Osteocyte (in vitro differentiated cells): ENCODE measurements at places on chromosomes 13 and 19. TPM values are rescaled to one million over a fixed set of nuclear protein-coding genes. Genes with fewer than 3 reads are reported as not detected.

DNA sequence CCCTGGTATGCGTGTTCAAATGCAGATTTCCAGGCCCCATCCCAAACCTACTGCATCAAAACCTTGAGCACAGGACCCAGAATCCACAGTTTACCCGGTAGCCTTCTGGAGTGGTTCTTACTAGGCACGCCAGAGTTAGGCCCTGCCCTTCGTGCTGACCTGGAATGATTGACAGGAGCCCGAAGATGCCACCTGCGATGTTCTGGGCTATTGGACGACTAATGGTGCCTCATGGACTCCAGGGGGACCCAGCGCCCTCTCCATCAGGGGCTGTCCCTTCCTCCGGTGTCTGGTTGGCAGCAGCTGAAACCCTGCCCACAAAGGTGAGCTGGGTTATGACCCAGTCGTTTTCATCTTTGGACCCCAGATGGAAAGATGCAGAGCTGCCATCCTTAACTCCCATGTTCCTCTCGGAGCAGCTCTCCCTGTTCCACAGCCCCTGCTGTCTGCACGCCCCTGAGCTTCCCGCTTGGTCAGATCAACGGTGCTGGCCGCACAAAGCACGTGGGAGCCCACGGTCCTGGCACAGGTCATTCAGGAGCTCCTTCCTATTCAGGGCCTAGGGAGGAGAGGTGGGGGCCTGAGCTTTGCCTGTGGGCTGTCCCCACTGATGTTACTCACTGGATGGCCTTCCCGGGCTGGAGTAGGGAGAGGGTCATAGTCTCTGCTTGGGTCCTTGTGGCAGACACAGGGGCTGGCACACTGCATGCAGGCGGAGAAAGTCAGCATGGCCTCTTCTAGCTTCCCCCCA is 65.8 kb downstream of the GPR12 start:
- no peak overlapping the region for H3K4me3 ChIP-seq
- H3K36me3 ChIP-seq: peaks cover 18% of the 10 kb centered on the region
- peak; percentile 71 for DNase-seq
- H3K27me3 ChIP-seq: peaks cover 2% of the 10 kb centered on the region
- peaks cover 4% of the 10 kb centered on the region for H3K4me1 ChIP-seq

The ZNF728 gene
- total RNA-seq: not detected in 2 replicates

- H3K27me3 ChIP-seq: peaks cover 63% of the 10 kb centered on the region
- H3K4me3 ChIP-seq: peak overlapping the region; percentile 72
- peaks cover 47% of the 10 kb centered on the region for H3K4me1 ChIP-seq
- no peak overlapping the region for H3K27ac ChIP-seq
- DNase-seq: no peak
- peaks cover 4% of the 10 kb centered on the region for H3K36me3 ChIP-seq
These were observed 664 bp downstream of the ICAM5 start for GRCh38 chr19:10290357-10290875.

The ATP12A gene
- not detected in 2 replicates for total RNA-seq

DNA sequence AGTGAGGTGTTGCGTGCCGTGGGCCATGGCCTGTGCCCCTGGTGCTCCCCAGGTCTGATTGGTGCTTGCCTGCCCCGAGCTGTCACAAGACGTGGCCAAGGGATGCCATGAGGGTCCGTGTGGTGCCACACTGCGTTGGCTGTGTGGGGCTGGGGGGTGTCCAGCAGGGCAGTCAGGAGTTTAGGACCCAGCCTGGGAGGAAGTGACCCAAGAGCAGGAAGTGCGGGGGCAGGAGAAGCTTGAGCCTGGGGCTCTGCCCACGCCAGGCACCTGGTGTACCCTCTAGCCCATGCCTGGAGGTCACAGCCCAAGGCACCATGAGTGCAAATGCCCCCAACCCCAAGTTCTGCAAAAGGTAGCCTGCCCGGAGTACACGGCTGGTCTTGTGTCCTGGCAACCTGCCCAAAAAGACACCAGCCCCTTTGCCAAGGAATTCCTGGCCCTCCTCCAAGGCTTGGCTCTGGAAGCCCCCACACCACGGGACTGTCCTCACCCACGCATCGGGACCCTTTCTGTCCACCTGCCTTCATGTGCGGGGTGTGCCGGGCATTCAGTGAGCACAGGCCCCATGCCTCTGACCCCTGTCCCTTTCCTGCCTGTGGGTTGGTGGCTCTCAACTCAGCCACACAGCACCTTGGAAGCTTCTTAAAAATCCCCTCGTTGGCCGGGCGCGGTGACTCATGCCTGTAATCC is 24.9 kb downstream of the MPND start:
- H3K36me3 ChIP-seq: peaks cover 2% of the 10 kb centered on the region
- H3K4me1 ChIP-seq: peaks cover 52% of the 10 kb centered on the region
- H3K4me3 ChIP-seq: no peak overlapping the region
- H3K27ac ChIP-seq: peak overlapping the region; percentile 62

DNA sequence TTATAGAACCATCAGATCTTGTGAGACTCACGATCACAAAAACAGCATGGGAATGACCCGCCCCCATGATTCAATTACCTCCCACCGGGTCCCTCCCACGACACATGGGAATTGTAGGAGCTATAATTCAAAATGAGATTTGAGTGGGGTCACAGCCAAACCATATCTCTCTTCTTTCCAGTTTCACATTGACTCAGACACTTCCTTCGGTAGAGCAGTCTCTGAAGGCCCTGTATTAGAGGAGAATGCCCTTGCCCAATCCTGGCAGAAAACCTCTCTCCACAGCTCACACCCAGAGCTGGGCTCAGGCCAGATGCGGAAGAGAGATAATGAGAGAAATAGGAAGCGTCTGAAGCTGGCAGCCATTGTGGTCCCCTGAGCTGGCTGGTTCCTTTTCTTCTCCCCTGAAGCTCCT is 72.4 kb upstream of the CLDN10 start:
- H3K27me3 ChIP-seq: peaks cover 13% of the 10 kb centered on the region
- no peak for DNase-seq
- no peak overlapping the region for H3K4me3 ChIP-seq
- H3K36me3 ChIP-seq: no peaks in the 10 kb centered on the region
- H3K4me1 ChIP-seq: peaks cover 4% of the 10 kb centered on the region
- no peak overlapping the region for H3K27ac ChIP-seq

DNA sequence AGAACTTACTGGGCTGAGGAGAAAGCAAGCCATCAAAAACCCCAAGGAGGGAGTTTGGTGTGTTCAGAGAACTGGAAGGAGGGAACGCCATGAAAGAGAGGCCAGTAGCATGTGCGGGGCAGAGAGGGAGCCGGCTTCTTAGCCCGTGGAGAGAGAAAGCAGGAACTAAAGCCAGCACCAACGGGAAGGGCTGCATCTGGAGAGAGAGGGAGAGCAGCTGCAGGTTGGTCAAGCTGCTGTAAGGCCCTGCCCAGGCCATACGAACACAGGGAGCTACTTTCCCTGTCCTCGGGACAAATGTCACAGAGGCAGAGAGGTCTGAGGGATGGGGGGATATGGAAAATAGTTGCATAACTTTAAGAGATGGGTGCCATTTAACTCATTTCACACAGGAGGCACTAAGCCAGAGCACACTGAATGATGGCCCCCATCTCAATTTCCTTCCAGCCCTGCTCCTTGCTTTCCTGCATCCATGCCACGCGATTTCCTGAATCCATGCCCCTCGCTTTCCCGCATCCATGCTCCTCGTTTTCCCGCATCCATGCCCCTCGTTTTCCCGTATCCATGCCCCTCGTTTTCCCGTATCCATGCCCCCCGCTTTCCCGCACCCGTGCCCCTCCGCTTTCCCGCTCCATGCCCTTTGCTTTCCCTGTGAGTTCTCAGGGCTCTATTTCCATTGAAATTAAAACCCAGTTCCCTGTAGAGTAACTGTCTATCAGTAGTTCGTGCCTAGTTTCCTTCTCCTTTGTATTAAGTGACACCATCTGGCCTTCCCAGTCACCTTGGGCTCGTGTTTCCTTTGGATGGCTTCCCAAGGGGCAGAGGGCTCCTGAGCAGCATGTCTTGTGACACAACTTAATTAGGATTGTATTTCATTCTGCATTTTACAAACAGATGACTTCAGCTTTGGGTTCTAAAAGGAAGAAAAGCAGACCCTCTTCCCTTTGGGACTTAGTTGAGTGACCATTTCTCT is 31.5 kb upstream of the TPT1 start:
- H3K4me1 ChIP-seq: peaks cover 50% of the 10 kb centered on the region
- no peaks in the 10 kb centered on the region for H3K27me3 ChIP-seq
- peaks cover 12% of the 10 kb centered on the region for H3K36me3 ChIP-seq
- peak overlapping the region; percentile 53 for H3K27ac ChIP-seq

The BRME1 gene
- 3.7 and 4.1 TPM in 2 replicates for total RNA-seq

The CBY2 gene
- not detected in 2 replicates for total RNA-seq

- no peak overlapping the region for H3K27ac ChIP-seq
- no peaks in the 10 kb centered on the region for H3K36me3 ChIP-seq
- no peak overlapping the region for H3K4me3 ChIP-seq
- no peak for DNase-seq
These were observed 11.4 kb downstream of the EPHX3 start for GRCh38 chr19:15220833-15221232.

DNA sequence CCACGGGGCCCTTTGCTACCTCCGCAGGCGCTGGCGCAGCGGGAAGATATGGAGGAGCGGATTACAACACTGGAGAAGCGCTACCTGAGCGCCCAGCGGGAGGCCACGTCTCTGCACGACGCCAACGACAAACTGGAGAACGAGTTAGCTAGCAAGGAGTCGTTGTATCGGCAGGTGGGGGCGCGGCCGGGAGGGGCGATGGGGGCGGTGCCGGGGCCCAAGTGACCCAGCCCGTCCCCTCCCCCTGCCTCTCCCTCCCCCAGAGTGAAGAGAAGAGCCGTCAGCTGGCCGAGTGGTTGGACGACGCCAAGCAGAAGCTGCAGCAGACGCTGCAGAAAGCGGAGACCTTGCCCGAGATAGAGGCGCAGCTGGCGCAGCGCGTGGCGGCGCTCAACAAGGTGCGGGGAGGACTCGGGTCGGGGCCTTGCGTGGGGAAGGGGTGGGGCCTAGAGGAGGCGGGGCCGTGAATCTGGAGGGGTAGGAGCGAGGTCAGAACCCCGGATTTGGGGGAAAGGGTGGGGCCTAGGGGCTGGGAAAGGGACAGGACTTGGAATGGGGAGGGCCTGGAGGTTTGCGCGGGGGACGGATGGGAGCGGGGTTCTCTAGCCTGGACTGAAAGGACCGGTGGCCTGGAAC is 13.7 kb downstream of the PPFIA3 start:
- no peaks in the 10 kb centered on the region for H3K36me3 ChIP-seq
- no peak overlapping the region for H3K4me3 ChIP-seq
- H3K27me3 ChIP-seq: no peaks in the 10 kb centered on the region
- peaks cover 13% of the 10 kb centered on the region for H3K4me1 ChIP-seq

- no peak overlapping the region for H3K27ac ChIP-seq
- H3K4me1 ChIP-seq: peaks cover 8% of the 10 kb centered on the region
These were observed 5.9 kb upstream of the TRAPPC2B start for GRCh38 chr19:57357406-57357805.

GRCh38 chr13:32905063-32905863 is 111.0 kb upstream of the KL start:
- H3K27ac ChIP-seq: no peak overlapping the region
- no peak overlapping the region for H3K4me3 ChIP-seq
- no peaks in the 10 kb centered on the region for H3K36me3 ChIP-seq
- H3K27me3 ChIP-seq: peaks cover 3% of the 10 kb centered on the region

GRCh38 chr13:103044056-103044455 is 22.2 kb downstream of the SLC10A2 start:
- H3K27ac ChIP-seq: no peak overlapping the region
- no peaks in the 10 kb centered on the region for H3K36me3 ChIP-seq
- no peak for DNase-seq

GRCh38 chr19:27972291-27973040 is 1240.5 kb downstream of the UQCRFS1 start:
- H3K36me3 ChIP-seq: no peaks in the 10 kb centered on the region
- H3K4me1 ChIP-seq: peaks cover 25% of the 10 kb centered on the region
- H3K4me3 ChIP-seq: no peak overlapping the region

- H3K4me3 ChIP-seq: peak overlapping the region; percentile 91
- no peak for DNase-seq
- peaks cover 35% of the 10 kb centered on the region for H3K4me1 ChIP-seq
- peaks cover 10% of the 10 kb centered on the region for H3K36me3 ChIP-seq
- H3K27me3 ChIP-seq: no peaks in the 10 kb centered on the region
- peak overlapping the region; percentile 69 for H3K27ac ChIP-seq
These were observed 1.4 kb downstream of the FZR1 start for GRCh38 chr19:3507371-3508120.

The IGFL3 gene
- not detected in 2 replicates for total RNA-seq

DNA sequence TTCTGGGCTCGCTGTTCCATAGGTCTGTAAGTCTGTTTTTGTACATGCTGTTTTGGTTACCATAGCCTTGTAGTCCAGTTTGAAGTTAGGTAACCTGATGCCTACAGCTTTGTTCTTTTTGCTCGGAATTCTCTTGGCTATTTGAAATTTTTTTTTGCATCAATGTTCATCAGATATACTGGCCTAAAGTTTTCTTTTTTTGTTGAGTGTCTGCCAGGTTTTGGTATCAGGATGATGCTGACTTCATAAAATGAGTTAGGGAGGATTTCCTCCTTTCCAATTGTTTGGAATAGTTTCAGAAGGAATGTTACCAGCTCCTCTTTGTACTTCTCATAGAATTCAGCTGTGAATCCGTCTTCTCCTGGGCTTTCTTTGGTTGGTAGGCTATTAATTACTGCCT is 397.8 kb upstream of the HTR2A start:
- peaks cover 5% of the 10 kb centered on the region for H3K27me3 ChIP-seq
- no peak overlapping the region for H3K4me3 ChIP-seq
- H3K4me1 ChIP-seq: no peaks in the 10 kb centered on the region
- no peak for DNase-seq
- H3K36me3 ChIP-seq: no peaks in the 10 kb centered on the region

DNA sequence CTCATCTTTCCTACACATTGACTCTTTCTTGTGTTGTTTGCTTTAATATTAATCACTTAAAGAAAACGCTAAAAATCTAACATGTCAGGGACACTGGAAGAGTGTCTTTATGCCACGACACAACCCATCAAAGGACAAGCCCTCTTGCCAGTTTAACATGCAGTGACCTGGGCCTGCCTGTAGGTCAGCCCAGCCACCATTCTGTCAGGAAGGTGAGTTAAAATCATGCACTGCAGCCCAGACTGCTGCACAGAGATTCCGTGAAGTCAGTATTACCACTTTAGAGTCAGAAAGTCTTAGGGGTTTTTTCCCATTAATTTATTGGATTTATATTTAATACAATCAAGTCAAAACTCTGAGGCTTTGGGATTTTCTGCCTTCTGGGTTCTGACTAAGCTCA is 58.0 kb downstream of the TNFRSF19 start:
- H3K4me3 ChIP-seq: no peak overlapping the region
- H3K36me3 ChIP-seq: no peaks in the 10 kb centered on the region
- no peak overlapping the region for H3K27ac ChIP-seq
- no peak for DNase-seq
- H3K4me1 ChIP-seq: peaks cover 2% of the 10 kb centered on the region

The GZMM gene
- total RNA-seq: not detected in 2 replicates

The PCDH17 gene
- 0.57 and 0.62 TPM in 2 replicates for total RNA-seq

GRCh38 chr13:114134111-114134943 is 1.9 kb upstream of the RASA3 start:
- H3K36me3 ChIP-seq: no peaks in the 10 kb centered on the region
- H3K27me3 ChIP-seq: no peaks in the 10 kb centered on the region
- DNase-seq: no peak
- peak overlapping the region; percentile 60 for H3K4me3 ChIP-seq
- no peak overlapping the region for H3K27ac ChIP-seq
- H3K4me1 ChIP-seq: peaks cover 20% of the 10 kb centered on the region

The OR10H1 gene
- total RNA-seq: not detected in 2 replicates

The GNA15 gene
- not detected in 2 replicates for total RNA-seq

The TMPRSS9 gene
- 0.08 TPM in 1 of 2 replicates, not detected in the other for total RNA-seq

GRCh38 chr13:97567510-97568243 is 133.7 kb downstream of the RAP2A start:
- no peak overlapping the region for H3K27ac ChIP-seq
- no peaks in the 10 kb centered on the region for H3K36me3 ChIP-seq
- H3K4me1 ChIP-seq: no peaks in the 10 kb centered on the region
- H3K27me3 ChIP-seq: peaks cover 17% of the 10 kb centered on the region
